ENCODE measurements at places on chromosomes 1 and 21. TPM values are rescaled to one million over a fixed set of nuclear protein-coding genes. Genes with fewer than 3 reads are reported as not detected.

- no peak for DNase-seq
These were observed 31.1 kb upstream of the SRP9 start for GRCh38 chr1:225746361-225747179.

DNA sequence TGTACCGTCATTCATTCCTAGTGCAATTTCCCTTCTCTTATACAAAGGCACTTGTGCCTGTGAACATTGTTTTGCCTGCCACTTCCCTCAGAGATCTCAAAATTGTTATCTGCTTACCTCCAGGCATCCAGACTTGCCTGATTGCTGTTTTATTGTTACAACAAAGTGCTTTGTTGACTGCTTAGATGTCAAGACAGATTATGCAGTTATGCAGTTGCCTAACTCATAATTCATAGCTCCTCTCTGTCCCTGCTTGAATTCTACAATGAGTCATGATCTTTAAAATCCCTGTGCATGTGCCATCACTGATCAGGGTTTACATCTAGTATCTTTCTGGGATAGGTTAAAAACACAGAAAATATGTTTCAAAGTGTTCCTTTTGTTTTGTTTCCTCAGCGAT lies 24.5 kb downstream of the CXADR start:
- no peak for DNase-seq

DNA sequence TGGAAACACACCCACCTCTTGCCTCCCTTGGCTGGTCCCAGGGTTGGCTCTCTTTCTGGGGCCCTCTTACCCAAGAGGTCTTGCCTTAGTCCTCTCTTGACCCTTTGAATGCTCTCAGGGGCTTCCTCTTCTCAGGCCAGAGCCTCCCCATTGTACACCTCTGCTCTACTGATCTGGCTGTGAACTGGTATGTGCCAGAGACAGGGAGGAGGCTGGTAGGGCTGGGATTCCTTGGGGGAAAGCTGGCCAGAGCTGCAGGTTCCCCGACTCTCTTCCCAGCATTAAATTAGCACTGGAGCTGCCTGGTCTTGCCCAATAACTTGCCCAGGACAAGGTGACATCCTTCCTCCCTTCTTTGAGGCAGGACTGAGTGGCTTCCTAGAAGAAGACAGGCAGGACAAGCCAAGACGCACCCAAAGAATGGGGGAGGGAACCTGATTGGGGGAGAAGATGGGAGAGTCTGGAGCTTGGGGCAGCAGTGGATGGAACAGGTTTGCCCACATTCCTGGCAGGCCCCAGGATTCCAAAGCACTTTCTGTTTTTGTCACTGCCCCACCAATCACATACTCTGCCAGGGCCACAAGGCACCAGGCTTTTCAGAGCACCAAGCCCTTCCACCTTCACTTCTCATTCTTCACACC lies 37.2 kb upstream of the CITED4 start:
- no peak for DNase-seq

DNA sequence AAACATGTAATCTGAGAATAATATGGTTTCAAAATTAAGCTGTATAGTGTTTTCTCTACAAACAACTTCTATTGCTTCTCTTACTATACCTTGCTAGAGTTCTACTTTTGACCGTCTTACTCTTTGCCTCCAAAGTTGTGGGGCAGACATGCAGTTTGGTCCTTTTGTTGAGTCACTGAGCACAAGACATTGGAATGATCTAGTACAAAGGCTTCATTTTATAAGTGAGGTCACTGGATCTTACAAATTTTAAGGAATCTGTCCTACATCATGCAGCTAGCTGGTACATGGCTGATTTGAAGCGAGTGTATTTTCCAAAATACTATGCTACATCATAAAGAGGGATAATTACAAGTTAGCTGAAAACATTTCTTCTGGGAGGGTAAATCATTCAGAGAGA lies 28.8 kb downstream of the OR10J1 start:
- DNase-seq = no peak

DNA sequence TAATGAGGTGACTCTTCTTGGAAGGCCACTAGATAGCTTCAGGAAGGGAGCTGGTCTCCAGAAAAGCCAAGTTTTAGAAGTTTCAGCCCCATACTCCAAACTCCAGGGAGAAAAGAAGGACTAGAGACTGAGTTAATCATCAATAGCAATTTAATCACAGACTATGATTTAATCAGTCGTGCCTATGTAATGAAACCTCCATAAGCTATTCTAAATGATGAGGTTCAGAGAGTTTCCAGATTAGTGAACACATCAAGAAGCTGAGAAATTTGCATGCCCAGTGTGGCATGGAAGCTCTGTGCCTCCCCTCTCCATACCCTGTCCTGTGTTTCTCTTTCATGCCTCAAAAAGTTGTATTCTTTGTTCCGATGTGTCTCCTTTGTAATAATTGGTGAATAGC lies 49.2 kb upstream of the CCDC190 start:
- no peak for DNase-seq

DNA sequence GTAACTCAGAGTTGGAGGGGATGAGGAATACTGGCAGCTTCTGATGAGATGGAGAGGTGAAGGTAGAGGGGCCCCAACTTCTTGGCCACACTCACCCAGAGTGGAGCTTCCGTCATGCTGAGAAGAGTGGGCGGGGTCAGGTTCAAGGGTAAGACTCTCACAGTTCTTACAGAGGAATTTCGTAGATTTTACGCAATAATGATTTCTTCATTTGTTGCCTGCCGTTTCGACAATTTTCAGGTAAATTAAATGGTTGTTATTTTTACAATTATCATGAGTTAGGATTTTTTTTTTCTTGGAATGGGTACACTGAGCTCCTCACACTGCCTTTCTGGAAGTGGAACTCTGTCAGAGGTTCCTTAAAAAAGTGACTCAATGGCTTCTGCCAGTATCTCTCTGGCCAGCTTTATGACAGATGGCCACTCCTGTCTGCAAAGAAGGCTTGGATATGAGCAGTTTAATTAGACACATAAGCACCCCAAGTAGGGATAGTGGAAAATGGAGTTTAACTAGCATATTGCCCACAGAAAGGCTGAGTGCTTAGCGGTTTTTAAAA lies 13.8 kb upstream of the NLRP3 start:
- no peak for DNase-seq

GRCh38 chr21:14557413-14557812 lies 11.3 kb upstream of the SAMSN1 start:
- no peak for DNase-seq

DNA sequence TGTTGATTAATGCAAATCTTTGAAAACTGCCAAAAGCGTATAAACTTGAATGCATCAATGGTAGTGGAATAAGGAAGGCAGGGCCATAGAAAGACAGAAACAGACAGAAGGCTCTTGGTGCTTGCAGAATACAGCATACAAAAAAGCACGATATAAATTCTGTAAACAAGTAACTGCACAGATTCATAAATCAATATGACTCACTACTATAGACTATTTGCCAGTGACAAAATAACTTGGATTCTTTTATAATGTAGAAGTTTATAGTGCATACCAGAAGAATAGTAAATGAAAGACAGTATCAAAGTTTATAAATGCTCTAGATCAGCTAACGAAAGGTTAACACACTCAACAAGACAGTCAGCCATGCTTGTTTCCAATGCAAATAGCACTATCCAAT lies 349.6 kb downstream of the PTBP2 start:
- DNase-seq = no peak

- DNase-seq = no peak
These were observed 34.8 kb downstream of the ACOT7 start for GRCh38 chr1:6358757-6359201.

The FCRL6 gene
- total RNA-seq = not detected

The ANGPTL3 gene
- not detected for total RNA-seq

The GBP1 gene
- total RNA-seq = 8.9 TPM

The LCE2C gene
- 663 TPM for total RNA-seq
